ENCODE measurements at places on chromosomes 1 and 21. TPM values are rescaled to one million over a fixed set of nuclear protein-coding genes. Genes with fewer than 3 reads are reported as not detected.

DNA sequence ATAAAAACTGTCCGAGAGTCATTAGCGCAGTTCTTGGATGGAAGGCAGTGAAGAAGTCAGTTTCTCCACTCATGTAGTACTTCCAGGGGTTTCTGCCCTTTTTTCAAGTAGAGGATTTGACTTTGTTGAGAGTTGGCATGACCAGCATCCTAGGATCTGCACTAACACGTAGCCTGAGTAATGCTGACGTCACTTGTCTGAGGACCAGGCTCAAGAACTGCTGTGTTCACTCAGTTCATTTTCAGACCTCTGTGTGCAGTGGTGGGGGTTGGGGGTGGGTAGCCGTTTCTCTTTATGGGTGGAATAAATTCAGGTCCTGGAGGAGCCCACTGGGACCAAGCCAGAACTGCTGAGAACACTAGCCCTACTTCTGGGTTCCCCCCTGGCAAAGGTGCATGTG lies 53.3 kb downstream of the MRPS6 start:
- DNase-seq: no peak

DNA sequence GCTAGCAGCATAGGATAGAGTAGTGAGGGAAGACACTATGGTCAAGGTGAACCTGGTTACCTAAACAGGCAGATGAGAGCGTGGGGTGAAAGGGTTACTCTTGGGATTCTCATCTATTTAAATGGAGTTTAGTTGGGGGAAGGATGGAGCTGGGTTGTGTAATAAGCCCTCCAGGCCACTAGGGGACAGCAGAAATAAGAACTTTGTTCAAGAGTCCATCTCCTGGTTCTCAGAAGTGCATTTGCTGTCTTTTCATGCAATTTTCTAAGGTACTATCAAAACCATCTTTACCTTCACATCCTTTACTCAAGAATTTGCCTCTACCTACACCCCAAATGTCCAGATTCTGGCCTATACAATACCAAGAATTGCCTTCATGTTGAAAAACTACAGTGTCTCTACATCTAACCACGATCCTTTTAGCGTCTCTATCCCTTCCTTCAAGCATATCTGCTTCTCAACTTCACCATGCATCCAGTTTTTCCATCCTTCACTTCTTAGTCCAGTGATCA lies 28.0 kb downstream of the SLAMF1 start:
- DNase-seq: no peak

GRCh38 chr1:9100471-9101043 lies 28.3 kb downstream of the GPR157 start:
- DNase-seq: no peak

- DNase-seq: no peak
These were observed 113.1 kb upstream of the ESRRG start for GRCh38 chr1:216836316-216836715.

DNA sequence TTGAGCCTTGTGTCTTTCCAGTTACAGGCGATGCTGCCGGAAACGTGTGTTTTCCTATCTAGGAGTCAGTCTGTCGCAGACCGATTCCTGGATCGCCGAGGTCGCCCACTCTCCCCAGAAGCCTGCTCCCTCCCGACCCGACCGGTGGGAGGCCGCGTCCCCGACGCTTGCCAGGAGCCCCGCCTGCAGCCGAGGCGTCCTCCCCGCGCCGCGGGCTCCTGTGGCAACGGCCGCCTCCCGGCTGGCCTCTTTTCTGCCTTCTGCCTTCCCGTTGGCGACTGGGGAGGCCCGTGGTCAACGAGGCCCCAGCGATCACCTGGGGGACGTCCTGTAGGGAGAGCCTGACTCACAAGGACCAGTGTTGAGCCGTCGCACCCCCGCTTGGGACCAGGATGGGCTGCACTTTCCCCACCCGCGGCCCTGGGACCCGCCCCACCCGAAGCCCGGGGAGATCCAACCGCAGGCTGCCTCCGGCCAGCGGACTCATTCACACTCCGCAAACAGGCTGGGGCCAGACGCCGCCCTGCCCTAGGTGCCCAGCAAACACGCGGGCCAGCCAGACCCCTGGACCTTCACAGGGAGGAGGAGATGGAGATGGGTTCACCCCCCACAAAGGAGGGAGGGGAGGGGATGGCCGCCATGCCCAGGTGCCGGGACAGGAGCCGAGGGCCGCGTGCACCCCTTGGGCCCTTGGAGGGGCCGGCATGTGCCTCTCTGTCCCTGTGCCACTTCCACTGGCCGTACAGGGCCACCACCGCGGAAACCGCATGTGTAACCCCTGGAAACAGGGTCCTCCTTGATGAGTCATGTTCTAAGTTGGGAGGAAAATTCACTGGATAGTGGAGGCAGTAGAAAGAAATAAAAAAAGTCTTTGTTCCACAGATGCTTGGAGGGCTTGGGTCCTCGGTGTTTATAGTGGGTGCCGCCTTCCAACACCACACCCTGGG lies 7.2 kb upstream of the COL6A1 start:
- DNase-seq: no peak

DNA sequence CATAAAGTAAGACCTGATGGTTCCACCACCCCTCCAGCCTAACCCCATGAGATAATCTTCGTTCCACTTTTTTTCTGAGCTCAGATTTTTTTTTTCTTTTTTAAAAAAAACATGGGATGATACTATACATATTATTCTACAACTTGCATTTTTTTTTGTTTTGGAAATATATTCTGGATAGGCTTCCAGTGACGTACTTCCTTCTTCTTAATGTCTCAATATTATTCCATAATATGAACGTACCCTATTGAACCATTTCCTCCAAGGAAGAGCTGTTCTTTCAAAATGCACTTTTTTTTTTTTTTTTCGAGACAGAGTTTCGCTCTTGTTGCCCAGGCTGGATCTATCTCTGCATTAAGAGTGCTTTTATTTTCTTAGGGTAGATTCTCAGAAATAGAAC lies 1.5 kb downstream of the EDEM3 start:
- DNase-seq: no peak

DNA sequence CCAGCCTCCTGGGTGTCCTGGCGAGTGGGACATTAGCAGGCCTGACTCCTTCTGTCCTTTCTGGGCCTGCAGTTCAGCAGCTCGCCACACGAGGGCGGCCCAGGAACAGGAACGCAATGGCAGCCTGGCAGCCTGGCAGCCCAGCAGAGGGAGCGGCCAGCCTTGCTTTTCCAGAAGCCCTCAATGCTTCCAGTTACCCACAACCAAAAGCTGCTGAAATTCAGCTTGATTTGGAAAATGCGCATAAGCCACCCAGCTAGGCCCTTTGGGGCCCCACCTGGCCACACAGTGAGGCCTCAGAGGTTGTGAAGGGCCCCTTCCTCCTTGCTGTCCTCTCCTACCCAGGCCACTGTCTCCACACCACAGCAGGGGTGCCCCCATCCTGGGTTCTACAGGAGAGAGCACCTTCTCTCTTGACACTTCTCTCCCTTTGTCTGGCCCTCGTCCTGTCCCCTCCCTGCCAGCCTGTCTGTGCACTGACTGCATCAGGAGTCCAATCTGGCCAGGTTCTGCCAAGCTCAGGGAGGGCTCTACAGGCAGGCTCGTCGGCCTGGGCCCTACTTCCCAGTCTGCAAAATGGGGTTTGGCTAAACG lies 103.4 kb upstream of the VAMP3 start:
- peak; percentile 33 for DNase-seq

DNA sequence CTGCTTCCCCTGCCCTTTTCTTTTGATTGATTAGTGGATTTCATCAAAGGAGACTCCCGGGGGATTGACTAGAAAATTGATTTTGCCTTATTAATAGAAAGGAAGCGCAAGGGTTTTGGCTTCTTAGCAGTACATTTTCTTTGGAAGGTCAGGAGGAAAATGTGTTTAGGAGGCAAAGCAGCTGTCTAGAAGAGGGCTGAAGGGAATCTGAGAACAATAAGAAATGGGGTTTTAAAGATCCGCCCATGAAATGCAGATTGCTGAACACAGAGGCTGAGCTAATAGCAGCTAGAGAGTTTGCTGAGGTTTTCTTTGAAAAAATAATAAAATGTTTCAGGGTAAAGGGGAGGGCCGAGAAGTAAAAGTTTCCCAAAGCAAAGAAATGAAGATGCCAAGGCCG lies 4.9 kb downstream of the SERTAD4 start:
- no peak for DNase-seq

DNA sequence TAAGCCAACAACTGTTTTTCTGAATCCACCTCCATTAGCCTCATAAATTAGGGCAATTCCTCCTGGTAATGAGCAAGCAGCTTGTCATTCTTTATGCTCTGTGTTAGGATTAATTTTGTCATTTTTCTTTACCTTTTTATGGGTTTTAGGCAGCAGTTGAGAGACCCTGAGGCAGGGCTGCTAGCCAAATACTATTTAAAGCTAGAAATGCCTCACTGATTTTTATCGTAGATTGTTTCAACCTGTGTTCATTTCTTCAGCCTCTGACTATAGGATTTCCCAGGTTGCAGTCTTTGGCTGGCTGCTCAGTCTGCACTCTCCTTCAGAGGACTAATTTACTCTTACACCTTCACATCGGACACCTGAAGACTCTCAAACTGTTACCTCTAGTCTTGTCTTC lies 61.9 kb upstream of the RABGAP1L start:
- no peak for DNase-seq

- DNase-seq: no peak
These were observed 176.3 kb upstream of the C1orf174 start for GRCh38 chr1:4076346-4076745.

GRCh38 chr1:72184099-72184701 lies 98.1 kb downstream of the NEGR1 start:
- DNase-seq: no peak

GRCh38 chr1:107824946-107825345 lies 140.0 kb downstream of the VAV3 start:
- DNase-seq: no peak

GRCh38 chr1:160987359-160988050 lies 32.9 kb upstream of the ITLN2 start:
- no peak for DNase-seq

DNA sequence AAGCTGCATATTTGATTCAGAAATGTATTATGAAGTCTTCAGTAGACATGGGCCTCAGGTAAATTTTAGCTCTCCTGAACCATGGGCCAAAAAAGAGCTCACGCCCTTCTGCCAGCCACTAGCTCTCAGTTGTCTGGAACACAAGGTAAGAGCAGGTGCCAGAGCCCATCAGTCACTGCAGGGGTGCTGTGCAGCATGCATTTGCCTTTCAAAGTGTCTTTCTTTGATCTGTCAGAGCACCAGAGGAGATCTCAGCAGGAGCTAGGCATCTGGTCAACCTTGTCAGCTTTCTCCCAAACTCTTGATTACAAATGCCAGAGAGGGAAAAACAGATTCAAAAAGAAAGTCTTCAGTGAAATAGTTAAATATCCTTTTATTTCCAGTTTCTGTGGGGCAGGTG lies 332.3 kb downstream of the COL11A1 start:
- no peak for DNase-seq

DNA sequence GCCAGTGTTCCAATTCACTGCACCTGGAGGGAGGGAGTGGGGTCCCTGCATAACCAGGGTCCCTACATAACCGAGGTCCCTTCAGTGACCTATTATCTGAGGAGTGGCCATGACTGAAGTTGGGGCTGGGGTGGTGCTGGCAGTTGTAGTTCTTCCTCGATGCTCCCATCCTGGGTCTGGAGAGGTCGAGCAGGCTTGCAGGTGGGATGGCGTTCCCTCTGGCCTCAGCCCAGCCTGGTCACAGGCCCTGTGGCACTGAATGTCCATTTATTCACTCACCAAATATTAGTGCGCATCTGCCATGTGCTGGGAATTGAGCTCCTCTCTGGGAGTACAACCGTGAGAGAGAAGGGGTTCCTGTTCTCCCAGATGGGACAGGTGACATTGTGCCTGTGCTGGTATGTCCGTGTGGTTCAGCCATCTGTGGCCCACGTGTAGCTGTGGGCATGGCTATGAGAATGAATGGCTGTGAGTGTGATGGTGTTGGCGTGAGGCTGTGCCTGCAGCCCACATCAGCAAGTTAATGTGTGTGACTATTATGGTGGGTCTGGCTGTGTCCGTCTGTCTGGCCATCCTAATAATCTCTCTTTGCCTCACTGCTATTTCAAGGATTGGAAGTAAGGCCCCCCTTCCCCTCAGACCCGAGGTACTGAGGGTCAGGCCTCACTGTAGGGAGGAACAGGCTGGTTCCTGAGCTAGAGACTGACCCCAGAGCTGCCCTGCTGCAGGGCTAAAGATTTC lies 3.9 kb upstream of the SLC6A9 start:
- no peak for DNase-seq

DNA sequence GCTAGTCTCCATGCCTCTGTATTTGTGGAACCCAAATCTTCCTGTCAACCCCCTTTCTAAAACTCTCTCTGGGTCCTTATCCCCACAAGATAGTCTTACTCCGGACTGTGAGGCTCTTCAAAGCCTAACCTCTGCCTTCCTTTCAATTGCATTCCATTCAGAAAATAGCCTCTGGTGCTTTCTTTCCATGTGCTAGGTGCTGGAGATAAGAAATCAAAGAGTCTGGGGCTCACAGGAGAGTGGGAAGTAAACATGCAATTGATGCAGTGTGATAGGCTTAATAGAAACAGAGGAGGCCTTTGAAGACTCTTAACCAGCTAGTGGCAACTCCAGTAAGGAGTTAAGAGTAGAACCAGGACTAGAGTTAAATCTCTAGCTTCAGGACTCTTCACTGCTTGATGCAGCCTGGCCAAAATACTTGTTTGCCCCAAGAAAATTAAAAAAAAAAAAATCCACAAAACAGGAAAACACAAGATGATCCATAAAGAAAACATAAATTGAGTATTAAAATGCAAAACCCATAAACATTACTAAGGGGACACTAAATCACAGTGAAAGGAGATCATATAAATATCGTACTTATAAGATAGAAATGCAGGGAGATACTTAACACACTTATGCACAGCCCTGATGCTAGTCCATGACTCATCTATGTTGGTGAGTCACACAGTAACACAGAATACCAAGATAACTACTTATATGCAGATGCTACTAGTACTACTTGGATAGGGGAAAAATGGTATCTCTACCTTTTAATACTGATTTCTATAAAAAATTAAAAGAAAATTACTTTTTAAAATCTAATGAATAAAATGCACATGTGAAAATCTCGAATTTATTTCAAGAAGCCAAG lies 341.5 kb downstream of the KCNH1 start:
- DNase-seq: no peak

DNA sequence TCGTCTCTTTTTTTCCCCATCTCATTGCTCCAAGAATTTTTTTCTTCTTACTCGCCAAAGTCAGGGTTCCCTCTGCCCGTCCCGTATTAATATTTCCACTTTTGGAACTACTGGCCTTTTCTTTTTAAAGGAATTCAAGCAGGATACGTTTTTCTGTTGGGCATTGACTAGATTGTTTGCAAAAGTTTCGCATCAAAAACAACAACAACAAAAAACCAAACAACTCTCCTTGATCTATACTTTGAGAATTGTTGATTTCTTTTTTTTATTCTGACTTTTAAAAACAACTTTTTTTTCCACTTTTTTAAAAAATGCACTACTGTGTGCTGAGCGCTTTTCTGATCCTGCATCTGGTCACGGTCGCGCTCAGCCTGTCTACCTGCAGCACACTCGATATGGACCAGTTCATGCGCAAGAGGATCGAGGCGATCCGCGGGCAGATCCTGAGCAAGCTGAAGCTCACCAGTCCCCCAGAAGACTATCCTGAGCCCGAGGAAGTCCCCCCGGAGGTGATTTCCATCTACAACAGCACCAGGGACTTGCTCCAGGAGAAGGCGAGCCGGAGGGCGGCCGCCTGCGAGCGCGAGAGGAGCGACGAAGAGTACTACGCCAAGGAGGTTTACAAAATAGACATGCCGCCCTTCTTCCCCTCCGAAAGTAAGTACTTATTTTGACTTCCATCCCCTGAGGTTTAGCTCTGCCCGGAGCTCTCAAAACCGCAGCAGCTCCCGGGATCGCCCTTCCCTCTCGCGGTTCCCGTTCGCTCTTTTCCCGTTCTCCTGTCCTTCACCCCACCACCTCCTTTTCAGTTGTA lies 1.5 kb downstream of the TGFB2 start:
- DNase-seq: no peak

The OR2T29 gene
- not detected for total RNA-seq

The CCDC30 gene
- 0.60 TPM for total RNA-seq

The WNT9A gene
- total RNA-seq: 4.9 TPM
